Posterior cingulate gyrus (tissue), 11 donors: ENCODE measurements at places on chromosomes 13 and 19.

GRCh38 chr13:96238241-96238640 lies 148.3 kb downstream of the HS6ST3 start:
- no peak for DNase-seq

GRCh38 chr19:9967326-9967725 lies 31.0 kb upstream of the OLFM2 start:
- no peak for DNase-seq

DNA sequence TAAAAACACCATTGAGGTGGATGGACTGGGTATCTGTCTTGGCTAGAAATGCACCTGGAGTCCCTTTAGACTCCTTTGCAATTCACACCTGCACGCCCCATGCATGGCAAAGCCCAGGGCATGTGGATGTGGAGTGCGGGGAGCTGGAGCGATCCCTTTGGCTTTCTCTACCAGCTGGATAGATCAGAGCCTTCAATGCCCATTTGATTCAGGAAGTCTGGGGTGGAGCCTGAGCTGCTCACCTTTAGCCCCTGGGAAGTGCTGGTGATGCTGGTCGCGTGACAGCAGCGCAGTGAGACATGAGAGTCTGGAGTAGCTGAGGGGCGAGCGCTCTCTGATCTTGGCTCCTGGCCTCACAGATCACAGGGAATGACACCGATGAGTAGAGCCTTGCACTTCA lies 4.8 kb upstream of the ZNF536 start:
- DNase-seq: no peak

GRCh38 chr13:51977625-51978024 lies 33.6 kb downstream of the ATP7B start:
- no peak for DNase-seq

DNA sequence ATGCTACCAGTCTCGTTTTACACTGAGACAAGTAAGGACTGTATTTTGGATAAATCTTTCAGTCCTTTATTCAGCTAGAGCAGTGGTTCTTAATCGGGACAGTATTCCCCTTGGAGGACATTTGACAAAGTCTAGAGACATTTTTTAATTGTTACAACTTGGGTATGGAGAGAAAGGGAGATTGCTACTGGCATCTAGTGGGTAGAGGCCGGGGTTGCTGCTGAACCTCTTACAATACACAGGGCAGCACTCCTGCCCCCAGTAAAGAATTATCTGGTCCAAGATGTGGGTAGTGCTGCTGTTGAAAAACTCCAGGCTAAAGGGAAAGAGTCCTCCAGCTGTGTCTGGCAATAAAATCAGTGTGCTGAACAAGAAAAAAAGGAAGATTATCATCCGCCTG lies 334.8 kb downstream of the SLC7A1 start:
- no peak for DNase-seq

GRCh38 chr13:31394506-31394905 lies 194.7 kb downstream of the B3GLCT start:
- DNase-seq: no peak
